ENCODE measurements at places on chromosomes 11 and 22. TPM values are rescaled to one million over a fixed set of nuclear protein-coding genes. Genes with fewer than 3 reads are reported as not detected.

DNA sequence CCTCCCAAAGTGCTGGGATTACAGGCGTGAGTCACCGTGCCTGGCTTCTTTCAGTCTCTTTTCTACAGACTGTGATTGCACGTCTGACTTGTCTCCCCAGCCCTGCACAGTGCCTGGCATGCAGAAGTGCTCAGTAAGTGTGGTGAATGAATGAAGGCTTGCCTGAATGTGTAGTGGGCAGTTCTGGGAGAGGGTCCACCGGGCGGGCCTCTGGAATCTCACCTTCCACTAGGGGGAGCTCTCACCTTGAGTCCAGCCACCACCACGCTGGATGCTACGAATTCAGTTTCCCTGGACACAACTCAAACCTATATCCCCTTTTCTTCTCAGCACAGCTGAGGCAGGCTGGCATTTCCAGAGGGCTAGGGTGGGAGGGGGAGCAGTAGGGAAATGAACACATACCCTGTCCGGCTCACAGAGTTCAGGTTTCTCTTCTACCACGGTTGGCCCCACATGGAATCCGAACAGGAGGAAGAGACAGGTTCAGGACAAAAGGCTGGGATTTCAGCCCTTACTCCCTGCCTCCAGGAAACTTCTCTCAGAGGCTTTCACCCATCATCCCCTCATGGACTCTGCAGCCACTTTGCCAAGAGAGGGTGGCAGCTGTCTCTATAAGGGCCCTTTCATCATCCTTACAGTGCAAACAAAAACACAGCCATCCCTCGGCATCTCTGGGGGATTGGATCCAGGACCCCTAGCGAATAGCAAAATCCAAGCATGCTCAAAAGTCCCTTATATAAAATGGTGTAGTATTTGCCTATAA lies 86.8 kb downstream of the NECTIN1 start:
- DNase-seq: no peak
- no peak overlapping the region for H3K4me3 ChIP-seq
- H3K27me3 ChIP-seq: no peaks in the 10 kb centered on the region
- no peaks in the 10 kb centered on the region for H3K4me1 ChIP-seq
- H3K27ac ChIP-seq: no peak overlapping the region

DNA sequence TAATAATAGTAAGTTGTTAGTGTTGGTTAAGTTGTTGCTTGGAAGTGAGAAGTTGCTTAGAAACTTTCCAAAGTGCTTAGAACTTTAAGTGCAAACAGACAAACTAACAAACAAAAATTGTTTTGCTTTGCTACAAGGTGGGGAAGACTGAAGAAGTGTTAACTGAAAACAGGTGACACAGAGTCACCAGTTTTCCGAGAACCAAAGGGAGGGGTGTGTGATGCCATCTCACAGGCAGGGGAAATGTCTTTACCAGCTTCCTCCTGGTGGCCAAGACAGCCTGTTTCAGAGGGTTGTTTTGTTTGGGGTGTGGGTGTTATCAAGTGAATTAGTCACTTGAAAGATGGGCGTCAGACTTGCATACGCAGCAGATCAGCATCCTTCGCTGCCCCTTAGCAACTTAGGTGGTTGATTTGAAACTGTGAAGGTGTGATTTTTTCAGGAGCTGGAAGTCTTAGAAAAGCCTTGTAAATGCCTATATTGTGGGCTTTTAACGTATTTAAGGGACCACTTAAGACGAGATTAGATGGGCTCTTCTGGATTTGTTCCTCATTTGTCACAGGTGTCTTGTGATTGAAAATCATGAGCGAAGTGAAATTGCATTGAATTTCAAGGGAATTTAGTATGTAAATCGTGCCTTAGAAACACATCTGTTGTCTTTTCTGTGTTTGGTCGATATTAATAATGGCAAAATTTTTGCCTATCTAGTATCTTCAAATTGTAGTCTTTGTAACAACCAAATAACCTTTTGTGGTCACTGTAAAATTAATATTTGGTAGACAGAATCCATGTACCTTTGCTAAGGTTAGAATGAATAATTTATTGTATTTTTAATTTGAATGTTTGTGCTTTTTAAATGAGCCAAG lies 2.7 kb downstream of the NEAT1 start:
- DNase-seq: no peak
- H3K27ac ChIP-seq: peak overlapping the region; percentile 33
- H3K27me3 ChIP-seq: no peaks in the 10 kb centered on the region
- no peaks in the 10 kb centered on the region for H3K36me3 ChIP-seq
- no peaks in the 10 kb centered on the region for H3K4me1 ChIP-seq

GRCh38 chr22:49616356-49617231 lies 211.1 kb downstream of the BRD1 start:
- DNase-seq: no peak
- H3K27ac ChIP-seq: no peak overlapping the region
- H3K4me3 ChIP-seq: no peak overlapping the region
- H3K4me1 ChIP-seq: no peaks in the 10 kb centered on the region
- no peaks in the 10 kb centered on the region for H3K36me3 ChIP-seq

- H3K4me1 ChIP-seq: no peaks in the 10 kb centered on the region
- H3K27me3 ChIP-seq: no peaks in the 10 kb centered on the region
- DNase-seq: no peak
- no peak overlapping the region for H3K27ac ChIP-seq
- H3K36me3 ChIP-seq: no peaks in the 10 kb centered on the region
Measured at GRCh38 chr11:58513747-58514367, 6.0 kb upstream of the OR5B21 start.

GRCh38 chr11:129700701-129701100 lies 114.9 kb upstream of the TMEM45B start:
- no peaks in the 10 kb centered on the region for H3K4me1 ChIP-seq
- no peak overlapping the region for H3K27ac ChIP-seq
- no peak overlapping the region for H3K4me3 ChIP-seq

DNA sequence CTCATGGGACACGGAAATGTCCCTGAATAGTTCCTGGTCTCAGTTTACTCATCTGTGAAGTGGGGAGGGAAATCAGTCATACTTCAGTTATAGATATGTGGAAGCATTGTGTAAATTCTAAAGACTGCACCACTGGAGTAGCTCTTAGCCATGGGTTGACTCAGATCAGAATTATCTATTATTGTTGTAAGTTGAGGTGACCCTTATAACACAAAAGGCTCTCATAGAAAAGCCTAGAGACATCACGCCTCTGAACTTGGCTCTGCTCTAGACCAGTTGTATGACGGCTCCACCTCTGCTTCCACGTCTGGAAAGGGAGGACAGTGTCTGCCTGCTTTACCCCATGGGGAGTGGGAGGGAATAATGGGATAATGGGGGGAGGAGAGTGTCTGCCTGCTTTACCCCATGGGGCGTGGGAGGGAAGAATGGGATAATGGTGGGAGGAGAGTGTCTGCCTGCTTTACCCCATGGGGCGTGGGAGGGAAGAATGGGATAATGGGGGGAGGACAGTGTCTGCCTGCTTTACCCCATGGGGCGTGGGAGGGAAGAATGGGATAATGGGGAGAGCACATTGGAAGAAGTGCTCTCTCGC lies 98.2 kb downstream of the AMOTL1 start:
- no peak for DNase-seq
- H3K4me1 ChIP-seq: no peaks in the 10 kb centered on the region
- H3K4me3 ChIP-seq: no peak overlapping the region
- no peak overlapping the region for H3K27ac ChIP-seq

DNA sequence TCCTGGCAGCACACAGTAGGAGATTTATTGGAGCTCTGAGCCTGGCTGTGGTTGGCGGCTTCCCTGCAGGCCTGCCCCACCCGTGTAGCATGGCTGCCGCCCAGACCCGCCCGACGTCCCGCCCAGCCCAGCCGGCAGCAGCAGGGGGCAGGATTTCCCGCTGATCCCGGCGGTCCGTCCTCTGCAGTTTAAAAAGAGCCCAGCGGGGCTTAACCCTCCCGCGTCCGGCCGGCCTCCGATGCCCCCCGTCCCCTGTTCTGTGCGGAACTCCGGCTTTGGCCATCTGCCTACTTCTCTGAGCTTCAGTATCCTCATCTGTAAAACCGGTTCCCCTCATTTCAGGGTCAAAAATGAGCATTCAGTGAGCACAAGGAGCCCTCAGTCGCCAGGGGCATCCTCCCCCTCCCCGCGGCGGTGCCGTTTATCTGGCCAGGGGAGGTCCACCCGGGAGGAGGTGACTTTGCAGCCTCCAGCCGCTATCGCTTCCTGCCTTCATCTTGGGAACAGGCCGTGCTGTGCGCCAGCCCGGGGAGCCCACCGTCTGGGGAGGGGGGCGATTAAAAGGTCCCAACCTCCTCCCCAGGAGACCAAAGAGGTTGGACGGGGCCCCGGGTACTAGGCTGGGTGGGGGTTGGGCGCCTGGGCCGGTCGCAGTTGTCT lies at the start of gene GAS2L1:
TSS of gene GAS2L1 (plus strand) at position 476 of the 660 bp plus-strand sequence. CDS start 1,456 bp downstream, outside the sequence.
- no peaks in the 10 kb centered on the region for H3K36me3 ChIP-seq
- peak within 1 kb of the TSS; percentile 92 for H3K4me3 ChIP-seq
- peak; percentile 93 for DNase-seq
- H3K27ac ChIP-seq: peak within 1 kb of the TSS; percentile 61
- H3K27me3 ChIP-seq: no peaks in the 10 kb centered on the region

DNA sequence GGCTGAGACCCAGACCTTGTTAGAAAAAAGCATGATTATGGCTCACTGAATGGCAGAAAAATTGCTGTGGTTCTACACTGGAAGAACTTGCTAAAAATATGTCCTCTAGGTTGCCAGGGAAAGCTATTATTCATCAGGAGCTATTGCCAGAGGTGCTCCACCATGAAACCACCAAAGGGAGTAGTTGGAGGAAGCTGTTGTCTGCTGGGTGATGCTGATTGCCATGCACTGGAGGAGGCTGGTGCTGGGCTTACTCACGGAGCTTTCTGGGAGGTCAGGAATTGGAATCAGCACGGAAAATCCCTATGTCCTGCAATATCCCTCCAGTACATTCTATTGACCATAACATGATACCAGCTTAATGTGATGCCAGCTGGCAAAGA lies 199.6 kb upstream of the ZBED5 start:
- no peak overlapping the region for H3K27ac ChIP-seq
- H3K27me3 ChIP-seq: no peaks in the 10 kb centered on the region
- no peak overlapping the region for H3K4me3 ChIP-seq

GRCh38 chr11:76382209-76382608 lies 1.1 kb downstream of the GVQW3 start:
- H3K27ac ChIP-seq: no peak overlapping the region
- DNase-seq: no peak
- H3K4me3 ChIP-seq: no peak overlapping the region
- H3K36me3 ChIP-seq: no peaks in the 10 kb centered on the region
- no peaks in the 10 kb centered on the region for H3K27me3 ChIP-seq
- H3K4me1 ChIP-seq: no peaks in the 10 kb centered on the region

DNA sequence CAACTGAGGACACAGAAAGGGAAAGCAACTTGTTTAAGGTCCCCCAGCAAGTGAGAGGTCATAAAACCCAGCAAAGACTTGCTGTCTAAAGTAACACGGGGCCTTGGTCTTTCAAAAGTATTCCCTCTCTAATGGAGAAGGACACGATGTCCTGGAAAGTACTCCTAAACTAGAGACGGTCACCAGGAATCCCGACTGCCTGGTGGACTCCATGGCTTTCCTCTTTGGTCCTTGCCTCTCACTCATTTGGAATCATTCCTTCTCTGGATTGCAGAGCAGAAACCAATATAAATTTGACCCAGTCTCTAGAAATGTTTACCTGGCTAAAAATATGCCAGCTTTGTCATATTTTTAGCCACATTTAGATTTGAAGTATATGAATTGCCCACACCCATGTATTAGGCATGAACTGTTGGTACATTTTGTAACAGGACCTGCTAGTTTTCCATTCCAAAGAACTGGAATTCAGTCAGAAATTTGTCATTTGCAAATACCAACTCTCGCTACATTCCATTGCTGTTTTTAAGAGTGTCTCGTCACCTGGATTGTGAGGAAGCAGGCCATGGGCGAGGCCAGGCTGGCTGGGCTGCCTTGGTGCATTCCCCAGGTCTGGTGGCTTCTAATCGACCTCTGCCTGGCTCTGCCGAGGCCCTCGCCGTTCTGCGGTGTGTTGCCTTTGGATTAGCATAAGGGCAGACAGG lies 12.9 kb downstream of the NAV2 start:
- H3K27me3 ChIP-seq: no peaks in the 10 kb centered on the region
- no peaks in the 10 kb centered on the region for H3K36me3 ChIP-seq
- H3K27ac ChIP-seq: peak overlapping the region; percentile 96

The PLAAT5 gene
- total RNA-seq: 0.88 TPM

The MS4A15 gene
- total RNA-seq: not detected

Data from aorta (tissue), 5 donors.